ENCODE measurements at places on chromosomes 5 and 9. TPM values are rescaled to one million over a fixed set of nuclear protein-coding genes. Genes with fewer than 3 reads are reported as not detected.

DNA sequence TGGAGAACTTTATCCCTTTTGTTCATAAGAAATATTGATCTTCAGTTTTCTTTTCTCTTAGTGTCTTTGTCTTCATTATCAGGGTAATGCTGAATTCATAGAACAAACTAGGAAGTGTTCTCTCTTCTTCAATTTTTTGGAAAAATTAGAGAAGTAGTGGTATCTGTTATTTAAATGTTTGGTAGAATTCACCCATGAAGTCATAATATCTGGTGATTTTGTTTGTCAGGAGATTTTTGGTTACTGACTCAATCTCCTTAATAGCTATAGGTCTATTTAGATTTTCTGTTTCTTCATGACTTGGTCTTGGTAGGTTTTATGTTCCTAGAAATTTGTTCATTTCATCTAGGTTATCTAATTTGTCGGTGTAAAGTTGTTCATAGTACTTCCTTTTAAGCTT, 45.4 kb upstream of the STARD4 start:
- H3K27me3 ChIP-seq = peaks cover 6% of the 10 kb centered on the region
- H3K4me3 ChIP-seq = no peak overlapping the region
- no peak for DNase-seq

DNA sequence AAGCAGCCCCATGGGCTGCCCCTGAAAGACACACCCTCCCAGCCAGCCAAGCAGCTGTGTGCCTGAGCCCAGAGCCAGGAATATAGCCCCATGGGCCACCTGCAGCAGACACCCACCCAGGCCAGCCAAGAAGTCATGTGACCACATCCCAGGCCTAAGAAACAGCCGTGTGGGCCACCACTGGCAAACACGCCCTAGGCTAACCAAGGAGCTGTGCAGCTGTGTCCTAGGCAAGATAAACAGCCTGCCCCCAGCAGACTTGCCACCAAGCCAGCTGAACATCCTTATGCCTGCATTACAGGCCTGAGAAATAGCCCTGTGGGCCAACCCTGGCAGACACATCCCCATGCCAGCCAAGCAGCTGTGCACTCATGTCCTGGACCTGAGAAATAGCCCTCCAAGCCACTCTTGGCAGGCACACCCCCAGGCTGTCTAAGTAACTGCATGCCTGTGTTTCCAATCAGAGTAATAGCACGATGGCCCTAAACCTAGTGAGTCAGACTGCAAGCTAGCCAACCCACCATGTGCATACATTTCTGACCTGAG, 143.0 kb downstream of the ADAMTS6 start:
- no peak overlapping the region for H3K27ac ChIP-seq
- H3K4me1 ChIP-seq = no peaks in the 10 kb centered on the region
- no peak for DNase-seq
- H3K4me3 ChIP-seq = no peak overlapping the region
- no peaks in the 10 kb centered on the region for H3K36me3 ChIP-seq

DNA sequence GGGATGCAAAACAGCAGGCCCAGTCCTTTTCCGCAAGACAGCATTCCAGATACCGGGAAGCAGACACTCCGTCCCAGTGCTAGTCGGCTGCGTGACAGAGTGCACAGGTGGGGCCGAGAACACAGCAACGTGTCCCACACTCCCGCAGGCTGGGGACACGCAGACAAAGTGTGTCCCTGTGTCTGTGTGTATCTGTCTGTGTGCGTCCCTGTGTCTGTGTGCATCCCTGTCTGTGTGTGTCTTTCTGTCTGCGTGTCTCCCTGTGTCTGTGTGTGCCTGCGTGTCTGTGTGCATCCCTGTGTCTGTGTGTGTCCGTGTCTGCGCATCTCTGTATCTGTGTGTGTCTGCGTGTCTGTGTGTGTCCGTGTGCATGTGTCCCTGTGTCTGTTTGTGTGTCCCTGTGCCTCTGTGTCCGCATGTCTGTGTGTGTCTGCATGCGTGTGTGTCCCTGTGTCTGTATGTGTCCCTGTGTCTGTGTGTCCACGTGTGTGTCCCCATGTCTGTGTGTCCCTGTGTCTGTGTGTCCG, 137.0 kb downstream of the MRPL36 start:
- no peaks in the 10 kb centered on the region for H3K36me3 ChIP-seq
- peaks cover 33% of the 10 kb centered on the region for H3K27me3 ChIP-seq
- no peak overlapping the region for H3K27ac ChIP-seq
- no peaks in the 10 kb centered on the region for H3K4me1 ChIP-seq
- DNase-seq = no peak
- no peak overlapping the region for H3K4me3 ChIP-seq

- no peaks in the 10 kb centered on the region for H3K27me3 ChIP-seq
- H3K4me3 ChIP-seq = no peak overlapping the region
- H3K4me1 ChIP-seq = peaks cover 25% of the 10 kb centered on the region
- H3K36me3 ChIP-seq = no peaks in the 10 kb centered on the region
- H3K27ac ChIP-seq = no peak overlapping the region
Observed at GRCh38 chr5:113056988-113057387, 80.4 kb downstream of the DCP2 start.

The IZUMO3 gene
- not detected for total RNA-seq

The BRD3OS gene
- total RNA-seq = 13.5 TPM

The TMCO6 gene
- 30.5 TPM for total RNA-seq
